Activated T-cell treated with anti-CD3 and anti-CD28 coated beads, Interleukin-2, amount 50 U/mL, for 24 hours (primary cell): ENCODE measurements at places on chromosomes 1 and 21.

- DNase-seq: no peak
Measured at GRCh38 chr1:110211496-110212168, 1.5 kb downstream of the KCNC4 start.

DNA sequence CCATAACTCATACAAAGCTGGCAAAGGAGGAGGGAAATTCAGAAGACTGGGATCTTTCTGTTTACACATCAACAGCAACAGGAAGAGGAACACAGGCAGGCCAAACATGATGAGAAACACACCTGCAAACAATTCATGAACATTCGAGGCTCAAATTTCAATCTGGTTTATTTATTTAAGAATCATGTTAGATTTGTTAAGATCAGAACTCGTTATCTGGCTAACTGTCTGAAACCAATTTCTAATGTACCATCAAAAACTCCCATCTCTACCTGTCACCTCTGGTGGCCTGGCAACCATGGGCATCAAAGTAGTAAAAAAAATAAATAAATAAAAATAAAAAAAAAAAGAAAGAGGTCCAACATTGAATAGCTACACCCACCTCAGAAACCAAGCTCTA lies 9.8 kb downstream of the LBR start:
- DNase-seq: no peak

DNA sequence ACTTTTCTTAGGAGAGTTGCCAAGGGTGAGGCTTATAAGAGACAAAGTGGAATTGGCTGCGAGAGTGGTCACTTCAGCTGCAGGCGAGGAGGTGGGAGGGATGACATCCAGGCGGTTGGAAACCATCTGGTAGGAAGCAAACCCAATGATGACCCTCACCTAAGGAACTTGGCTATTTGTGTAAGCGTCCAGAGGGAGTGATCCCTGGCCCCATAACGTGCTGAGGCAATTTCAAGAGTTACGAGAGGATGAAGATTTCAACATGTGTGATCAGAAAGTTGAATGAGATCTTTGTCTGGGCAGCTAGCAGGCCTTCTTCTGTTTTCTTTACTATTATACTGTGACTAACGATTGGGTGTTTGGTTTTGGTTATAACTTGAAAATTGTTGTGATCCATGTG lies 102.7 kb upstream of the VANGL1 start:
- DNase-seq: no peak

- no peak for DNase-seq
Measured at GRCh38 chr1:27593678-27594563, 10.0 kb downstream of the AHDC1 start.
